ENCODE measurements at places on chromosomes 12 and 14. TPM values are rescaled to one million over a fixed set of nuclear protein-coding genes. Genes with fewer than 3 reads are reported as not detected.

The OR9K2 gene
- total RNA-seq: not detected

The ZFC3H1 gene
- 31.7 TPM for total RNA-seq

The ANO2 gene
- under 0.01 TPM for total RNA-seq

The SYNE2 gene
- 7.9 TPM for total RNA-seq
